ENCODE measurements at places on chromosomes 12 and 14.

GRCh38 chr12:92297405-92297804, 151.8 kb upstream of the BTG1 start:
- DNase-seq = no peak

DNA sequence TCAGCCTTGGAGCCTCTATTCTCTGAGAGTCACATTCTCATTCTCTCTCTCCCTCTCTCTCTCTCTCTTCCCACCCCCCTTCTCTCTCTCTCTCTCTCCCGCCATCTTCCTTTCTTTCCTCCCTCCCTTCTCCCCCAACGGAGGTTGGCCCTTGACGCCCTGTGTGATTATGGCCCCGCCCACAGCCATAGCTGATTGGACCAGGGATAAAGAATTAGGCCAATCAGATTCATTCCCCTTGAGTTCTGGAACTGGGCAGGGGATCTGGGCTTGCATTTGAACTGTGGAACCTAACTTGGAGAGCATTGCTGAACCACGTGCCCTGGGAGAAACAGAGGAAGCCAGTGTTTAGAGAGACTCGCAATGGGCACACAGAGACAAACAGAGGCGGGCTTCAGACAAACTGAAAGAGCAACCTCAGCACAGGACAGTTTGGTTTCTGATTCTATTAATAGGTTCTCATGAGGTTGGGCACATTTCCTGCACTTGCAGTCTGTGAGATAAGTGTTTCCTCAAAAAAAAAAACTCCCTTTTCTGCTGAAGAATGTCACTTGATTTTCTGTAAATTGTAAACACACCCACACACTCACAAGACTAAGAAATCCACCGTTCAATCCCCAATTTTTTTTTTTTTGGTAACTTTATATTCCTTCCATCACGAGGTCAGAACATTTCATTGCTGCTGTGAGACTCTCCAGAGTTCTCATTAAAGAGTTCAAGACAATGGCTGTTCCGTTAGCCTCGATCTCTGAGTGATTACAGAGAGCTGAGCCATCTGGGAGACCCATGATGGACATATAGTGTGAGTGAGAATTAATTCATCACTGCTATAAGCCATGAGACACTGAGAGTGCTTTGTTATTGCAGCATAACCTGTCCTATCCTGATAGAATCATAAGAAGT, 3.5 kb upstream of the P2RX7 start:
- DNase-seq = peak; percentile 63

DNA sequence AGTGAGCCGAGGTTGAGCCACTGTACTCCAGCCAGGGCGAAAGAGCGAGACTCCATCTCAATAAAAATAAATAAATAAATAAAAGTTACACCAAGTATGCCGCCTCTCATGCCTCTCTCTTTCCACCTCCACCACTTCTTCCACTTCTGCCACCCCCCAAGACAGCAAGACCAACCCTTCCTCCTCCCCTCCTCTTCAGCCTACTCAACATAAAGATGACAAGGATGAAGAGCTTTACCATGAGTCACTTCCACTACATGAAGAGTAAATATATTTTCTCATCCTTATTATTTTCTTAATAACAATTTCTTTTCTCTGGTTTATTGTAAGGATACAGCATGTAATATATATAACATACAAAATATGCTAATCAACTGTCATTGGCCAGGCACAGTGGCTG, 3.6 kb upstream of the TMED2 start:
- DNase-seq = no peak

- DNase-seq = no peak
These were observed 19.2 kb downstream of the PACS2 start for GRCh38 chr14:105333613-105334364.

DNA sequence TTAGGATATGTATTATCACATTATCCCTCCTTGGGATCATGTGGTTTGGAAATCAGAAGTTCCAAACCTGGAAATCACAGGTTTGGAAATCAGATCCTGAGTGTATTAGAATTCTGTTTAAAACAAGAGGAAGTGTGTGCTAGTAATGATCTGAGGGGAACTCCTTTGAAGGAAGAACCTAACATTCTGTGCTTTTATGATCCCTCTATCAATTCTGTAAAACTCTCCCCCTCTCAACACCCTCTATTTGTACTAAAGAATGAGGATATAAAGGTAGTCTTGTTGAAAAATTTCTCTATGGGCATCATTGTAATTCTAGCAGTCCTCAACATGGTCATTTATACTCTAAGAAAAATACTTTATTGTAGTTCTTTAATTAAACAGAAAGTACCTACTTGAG, 97.4 kb downstream of the SRGAP1 start:
- no peak for DNase-seq

GRCh38 chr12:93895089-93895445, 217.9 kb downstream of the CRADD start:
- DNase-seq = no peak

- DNase-seq = no peak
These were observed 80.5 kb upstream of the TMCC3 start for GRCh38 chr12:94730847-94731246.

Data from T-helper 1 cell (primary cell).